ENCODE measurements at places on chromosomes 5 and 9.

GRCh38 chr9:19270421-19270949 lies 40.0 kb downstream of the DENND4C start:
- no peak for DNase-seq

- DNase-seq: no peak
Observed at GRCh38 chr9:32454280-32454679, 69.8 kb downstream of the ACO1 start.

GRCh38 chr5:149363358-149363757 lies 5.5 kb downstream of the PCYOX1L start:
- no peak for DNase-seq

DNA sequence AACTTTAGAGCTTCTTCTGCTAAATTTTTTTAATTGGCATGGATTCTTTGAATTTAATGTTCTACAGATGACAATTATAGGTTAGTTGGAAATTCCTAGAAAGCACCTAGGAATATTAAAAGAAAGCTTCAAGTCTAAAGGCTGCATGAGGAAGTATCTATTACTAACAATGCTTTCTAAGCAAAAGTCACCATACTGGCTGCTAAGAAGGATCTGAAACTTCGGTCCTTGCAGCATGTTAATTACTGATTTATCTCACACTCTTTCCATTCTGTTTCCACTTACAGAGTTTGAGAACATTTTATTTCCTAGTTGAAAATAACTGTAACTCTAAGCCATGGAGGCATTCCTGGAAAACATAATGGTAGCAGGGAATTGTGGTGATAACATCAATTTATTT lies 8.4 kb downstream of the SEMA6A start:
- DNase-seq: no peak

DNA sequence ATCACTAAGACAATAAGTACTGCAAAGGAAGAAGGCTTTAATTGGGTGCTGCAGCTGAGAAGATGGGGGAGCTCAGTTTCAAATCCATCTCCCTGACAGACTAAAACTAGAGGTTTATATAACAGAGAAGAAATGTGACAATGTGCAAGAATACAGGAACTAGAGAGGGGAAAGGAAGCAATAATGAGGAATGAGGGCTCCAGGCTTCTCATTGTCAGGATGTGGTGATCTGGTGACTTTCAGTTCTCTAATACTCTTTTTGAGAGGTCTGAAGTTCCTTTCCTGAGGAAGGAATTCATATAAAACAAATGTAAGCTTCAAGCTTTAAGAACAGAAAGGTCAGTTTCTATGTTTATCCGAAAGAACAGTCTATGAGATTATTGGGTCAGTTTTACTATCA lies 42.5 kb upstream of the SPATA31E1 start:
- no peak for DNase-seq

- DNase-seq: no peak
Observed at GRCh38 chr9:116877072-116877471, 190.0 kb downstream of the TRIM32 start.
